ENCODE measurements at places on chromosomes 12 and 14. TPM values are rescaled to one million over a fixed set of nuclear protein-coding genes. Genes with fewer than 3 reads are reported as not detected.
A peak's percentile ranks its signal among the peaks of the same experiment; 100 is the strongest.

The RD3L gene
- total RNA-seq = not detected

The CACNB3 gene
- 29.8 TPM for total RNA-seq

The DDN gene
- total RNA-seq = under 0.01 TPM

The TAS2R50 gene
- total RNA-seq = 5.8 TPM

The TMTC1 gene
- 33.2 TPM for total RNA-seq

The RERGL gene
- 0.32 TPM for total RNA-seq

The ASPG gene
- total RNA-seq = not detected

The TBX3 gene
- 114 TPM for total RNA-seq

The B4GALNT3 gene
- total RNA-seq = under 0.01 TPM

The VASH1 gene
- total RNA-seq = 3.9 TPM

The MIS18BP1 gene
- total RNA-seq = 40.6 TPM

The IL22 gene
- total RNA-seq = not detected

The FITM1 gene
- total RNA-seq = not detected

DNA sequence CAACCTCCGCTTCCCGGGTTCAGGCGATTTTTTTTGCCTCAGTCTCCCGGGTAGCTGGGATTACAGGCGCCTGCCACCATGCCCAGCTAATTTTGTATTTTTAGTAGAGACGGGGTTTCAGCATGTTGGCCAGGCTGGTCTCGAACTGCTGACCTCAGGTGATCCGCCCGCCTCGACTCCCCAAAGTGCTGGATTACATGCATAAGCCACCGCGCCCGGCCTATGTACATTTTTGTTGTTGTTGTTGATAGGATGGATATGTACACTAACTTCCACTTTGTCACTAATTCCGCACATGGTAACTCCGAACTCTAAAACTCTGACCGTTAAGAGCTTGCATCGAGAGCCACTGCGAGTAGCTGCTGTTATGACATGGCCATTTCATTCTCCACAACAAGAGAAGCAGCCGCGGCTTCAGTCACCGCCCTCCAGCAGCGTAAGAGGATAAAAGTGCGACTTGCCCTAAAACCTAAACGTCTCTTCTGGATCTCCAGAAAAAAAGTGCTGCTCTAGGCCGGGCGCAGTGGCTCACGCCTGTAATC is 742 bp upstream of the MARS1 start:
- DNase-seq = no peak

- no peak for DNase-seq
These were observed 526.4 kb upstream of the LMO3 start for GRCh38 chr12:17132336-17132735.

GRCh38 chr12:65854629-65855028 is 30.3 kb downstream of the HMGA2 start:
- no peak for DNase-seq

DNA sequence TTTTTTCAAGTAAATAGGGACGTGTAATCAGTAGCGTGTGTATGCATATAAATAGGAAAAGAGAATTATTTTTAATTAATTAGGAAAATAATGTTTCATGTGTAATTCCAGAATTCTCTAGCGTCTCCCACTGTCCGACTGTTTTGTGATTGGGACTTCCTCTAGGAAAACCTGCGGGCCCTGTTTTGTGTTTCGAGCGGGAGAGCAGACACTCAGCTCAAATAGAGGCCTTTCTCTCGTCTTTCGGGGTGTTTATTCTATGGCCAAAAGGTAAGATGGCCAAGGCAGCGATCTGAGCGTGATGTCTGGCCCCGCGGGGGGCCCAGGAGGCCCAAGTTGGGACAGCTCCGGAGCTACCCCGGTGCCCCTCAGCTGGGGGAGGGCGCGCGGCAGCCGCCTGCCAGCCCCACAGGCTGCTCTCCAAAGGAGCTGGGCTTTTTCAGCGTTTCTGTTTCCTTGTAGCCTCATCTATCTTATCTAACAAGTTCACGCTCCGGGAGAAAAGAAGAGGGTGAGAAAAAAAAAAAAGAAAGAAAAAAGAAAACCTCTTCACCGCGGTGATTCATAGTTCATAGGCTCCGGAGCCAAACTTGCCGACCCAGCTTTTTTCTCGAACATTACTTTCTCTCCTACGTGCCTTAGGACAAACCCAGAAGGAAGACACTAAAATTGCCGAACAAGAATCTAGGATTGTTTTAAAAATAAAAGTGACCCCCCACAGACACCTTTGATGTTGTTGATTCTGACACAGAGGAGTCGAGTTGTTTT is 7.5 kb upstream of the FOXG1 start:
- DNase-seq = no peak

DNA sequence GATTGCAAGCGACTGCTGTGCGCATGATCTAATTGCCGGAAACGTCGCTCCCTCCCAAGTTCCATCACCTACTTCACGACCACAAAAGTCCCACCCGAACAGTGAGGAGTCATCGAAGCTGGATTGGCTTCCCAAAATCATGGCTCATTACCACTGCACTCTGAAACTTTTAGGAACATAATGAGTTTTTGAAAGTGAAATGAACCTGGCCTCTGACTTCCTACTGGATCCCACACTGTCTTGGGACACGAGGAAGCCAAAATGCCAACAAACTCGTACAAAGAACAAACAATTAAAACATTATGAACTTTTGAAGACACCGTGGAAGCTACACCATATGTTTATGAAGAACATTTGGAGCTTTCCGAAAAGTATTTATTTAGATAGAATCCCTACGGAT is 334.8 kb upstream of the TMPO start:
- no peak for DNase-seq

DNA sequence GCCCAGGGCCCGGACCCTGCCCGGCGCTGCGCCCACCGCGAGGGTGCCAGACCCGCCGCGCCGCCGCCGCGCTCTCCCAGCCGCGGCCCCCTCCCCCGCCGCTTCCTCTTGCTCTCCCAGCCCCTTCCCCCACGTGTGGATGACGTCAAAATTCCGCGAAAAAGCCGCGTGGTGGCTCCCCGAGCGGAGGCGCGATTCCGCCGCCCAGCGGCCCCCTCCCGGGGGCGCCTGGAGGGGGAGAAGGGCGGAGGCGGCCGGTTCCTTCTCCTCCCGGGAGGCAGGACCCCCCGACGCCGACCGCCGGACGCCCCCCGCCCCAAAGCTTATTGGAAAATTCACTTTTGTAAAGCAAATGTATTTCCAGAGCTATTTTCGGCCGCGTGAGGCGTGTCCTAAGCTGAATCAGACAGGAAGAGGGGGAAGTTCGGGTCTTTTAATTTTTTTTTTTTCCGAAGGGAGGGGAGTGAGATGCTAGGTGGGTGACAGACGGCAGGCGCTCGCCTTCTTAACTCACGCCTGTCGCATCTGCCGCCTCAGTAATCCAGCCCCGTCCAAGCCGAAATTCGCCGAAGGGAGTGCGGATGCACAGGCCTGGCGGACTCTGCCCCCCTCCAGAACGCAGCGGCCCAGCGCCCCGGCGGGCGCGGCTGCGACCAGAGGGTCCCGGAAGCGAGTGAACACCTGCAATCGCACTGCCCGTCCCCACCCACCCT is 4.1 kb upstream of the CCND2 start:
- peak; percentile 42 for DNase-seq

GRCh38 chr12:116274551-116275375 is 2.7 kb downstream of the MED13L start:
- no peak for DNase-seq

- DNase-seq = peak; percentile 5
These were observed 157.9 kb downstream of the ZNF664 start for GRCh38 chr12:124130691-124131591.

DNA sequence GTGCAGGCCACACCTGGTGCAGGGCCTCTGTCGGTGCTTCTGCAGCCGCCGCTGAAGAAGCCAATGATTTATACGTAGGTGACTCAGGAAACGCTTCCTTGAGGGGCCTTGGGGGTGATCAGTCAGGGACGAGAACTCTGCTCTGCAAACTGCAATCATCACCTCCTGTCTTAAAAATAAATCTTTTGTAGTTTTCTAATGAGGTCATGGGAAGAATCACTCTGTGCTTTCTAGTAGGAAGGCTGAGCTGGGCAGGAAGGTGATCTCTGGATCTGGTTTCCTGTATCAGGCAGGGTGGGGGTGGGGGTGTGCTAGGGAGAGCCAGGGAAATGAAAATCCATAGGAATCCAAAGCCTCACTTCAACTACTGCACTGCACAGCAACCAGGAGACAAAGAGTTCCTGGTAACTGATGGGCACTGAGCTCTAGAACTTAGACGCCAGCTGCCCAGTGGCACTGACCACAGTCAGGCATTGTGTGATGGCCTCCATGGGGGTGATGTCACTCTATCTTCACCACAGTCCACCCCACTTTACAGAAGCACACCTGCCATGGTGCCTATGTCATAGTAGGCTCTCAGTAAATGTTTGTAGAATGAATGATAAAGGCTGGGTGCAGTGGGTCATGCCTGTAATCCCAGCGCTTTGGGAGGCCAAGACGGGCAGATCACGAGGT is 292.4 kb upstream of the PWP1 start:
- DNase-seq = no peak

DNA sequence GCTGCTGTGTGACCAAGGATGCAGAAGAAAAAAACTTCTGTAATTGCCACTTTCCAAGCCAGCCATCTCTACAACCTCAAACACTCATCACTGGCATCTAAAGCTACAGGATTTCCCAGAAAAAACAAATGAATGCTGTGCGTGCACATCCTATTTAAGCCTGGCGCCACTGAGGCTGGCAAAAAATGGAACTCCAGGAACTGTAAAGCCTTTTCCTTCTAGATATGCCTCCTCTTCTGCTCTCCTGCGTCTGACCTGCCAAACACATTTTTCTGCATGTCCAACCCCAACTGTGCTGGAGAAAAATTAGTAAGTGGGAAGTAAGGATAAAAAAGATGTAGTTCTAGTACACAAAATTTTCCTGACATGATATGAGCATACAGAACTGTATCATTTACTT is 184.9 kb downstream of the ITPR2 start:
- no peak for DNase-seq

DNA sequence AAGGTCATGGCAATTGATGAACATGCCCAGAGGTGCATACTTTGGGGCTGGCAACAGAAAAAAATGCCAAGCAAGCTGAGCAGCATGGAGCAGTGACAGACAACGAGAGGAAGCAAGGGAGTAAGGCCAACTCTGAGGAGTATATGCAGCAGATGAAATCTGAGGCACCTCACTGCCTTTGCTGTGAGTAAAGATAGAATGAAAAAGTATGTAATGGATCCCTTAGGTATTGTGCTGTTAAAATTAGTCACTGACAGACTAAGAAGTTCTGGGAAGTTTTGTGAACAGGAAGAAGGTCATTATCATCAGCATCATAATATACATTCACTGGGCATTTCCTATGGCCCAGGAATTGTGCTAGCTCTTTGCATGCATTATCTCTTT is 269.9 kb downstream of the DUSP6 start:
- no peak for DNase-seq

- DNase-seq = peak; percentile 99
These were observed 7.5 kb downstream of the HEBP1 start for GRCh38 chr12:12992418-12993130.

- DNase-seq = peak; percentile 23
These were observed 12.0 kb upstream of the NUDT14 start for GRCh38 chr14:105192866-105193731.

DNA sequence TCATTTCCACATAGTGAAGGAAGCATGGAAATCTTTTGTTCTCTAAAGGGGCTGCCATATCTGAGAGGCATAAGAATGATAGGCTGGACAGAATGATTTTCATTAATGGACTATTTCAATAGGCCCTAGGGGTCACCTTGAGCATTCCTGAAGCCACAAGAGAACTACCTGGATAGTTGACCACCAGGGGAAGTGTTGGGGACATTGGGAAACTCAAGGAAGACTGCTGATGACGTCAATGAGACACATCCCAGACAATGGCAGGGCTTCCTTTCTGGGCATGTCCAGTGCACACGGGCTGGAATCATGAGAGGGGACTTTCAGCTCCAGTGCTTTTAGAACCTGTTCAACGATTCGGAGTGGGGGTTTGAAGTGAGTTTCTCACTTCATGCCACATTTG is 48.8 kb upstream of the CHST11 start:
- DNase-seq = no peak

DNA sequence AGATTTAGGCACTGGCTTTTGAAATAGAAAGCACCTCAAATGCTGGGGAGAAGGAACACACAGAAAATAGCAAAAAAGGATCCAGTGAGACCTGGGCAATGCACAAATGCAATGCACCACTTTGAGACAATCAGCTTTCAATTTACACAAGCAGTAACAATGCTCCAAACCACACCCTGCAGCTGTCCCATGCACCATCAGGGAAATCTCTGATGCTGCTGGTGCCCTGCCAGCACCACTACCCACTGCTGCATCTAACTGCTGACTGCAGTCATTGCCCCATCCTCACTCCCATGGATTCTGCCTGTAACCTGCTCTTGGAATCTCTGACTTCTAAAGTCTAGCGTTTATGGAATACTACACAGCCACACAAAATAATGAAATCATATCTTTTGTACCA is 21.0 kb upstream of the HMGA2 start:
- no peak for DNase-seq

DNA sequence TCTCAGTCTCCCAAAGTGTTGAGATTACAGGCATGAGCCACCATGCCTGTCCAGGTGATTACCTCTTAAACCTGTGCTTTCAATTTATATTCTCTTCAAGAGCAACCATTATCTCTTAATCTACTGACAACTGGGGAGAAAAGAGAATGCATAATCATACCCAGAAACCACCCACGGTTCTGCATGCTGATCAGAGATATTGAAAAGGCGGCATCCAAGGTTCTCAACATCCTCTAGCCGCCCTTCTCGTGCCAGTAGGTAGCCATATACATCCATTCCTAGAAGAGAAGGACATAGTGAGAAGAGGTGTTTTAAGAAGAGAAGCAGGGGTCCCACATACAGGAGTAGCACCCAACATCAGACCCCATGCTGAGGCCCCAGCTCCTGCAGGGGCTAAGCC is 20.8 kb downstream of the ANAPC7 start:
- no peak for DNase-seq

- peak; percentile 98 for DNase-seq
These were observed 141.3 kb upstream of the HIF1A start for GRCh38 chr14:61553730-61554641.

- no peak for DNase-seq
These were observed 16.4 kb downstream of the FLRT2 start for GRCh38 chr14:85546390-85546789.

- DNase-seq = no peak
These were observed 148.8 kb upstream of the E2F7 start for GRCh38 chr12:77214136-77214535.

- no peak for DNase-seq
These were observed 18.8 kb downstream of the KCNC2 start for GRCh38 chr12:75190846-75191245.

DNA sequence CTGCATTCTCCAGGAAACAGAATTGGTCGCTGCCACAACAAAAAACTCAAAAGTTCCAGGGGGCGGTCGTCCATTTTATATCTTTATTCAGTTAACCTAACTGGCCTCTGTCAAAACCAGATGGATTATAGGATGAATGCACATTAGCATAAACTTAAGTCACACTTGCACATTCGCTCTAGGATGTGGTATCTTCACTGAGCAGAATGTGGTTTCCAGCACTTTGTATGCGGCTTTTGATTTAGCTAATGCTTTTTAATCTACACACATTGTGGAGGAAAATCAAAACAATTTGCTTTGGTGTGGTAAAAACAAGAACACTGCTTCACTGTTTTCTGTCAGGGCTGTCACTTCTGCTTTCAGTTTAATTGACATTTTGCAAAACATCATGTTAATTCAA is 4.5 kb downstream of the TAS2R50 start:
- no peak for DNase-seq

GRCh38 chr12:100163416-100164152 is 20.9 kb upstream of the BLTP3B start:
- peak; percentile 34 for DNase-seq

- no peak for DNase-seq
These were observed 42.8 kb upstream of the WNK1 start for GRCh38 chr12:709455-710020.

Measured in fibroblast of villous mesenchyme (primary cell).